Cortex of kidney (tissue), 1 donor: ENCODE measurements at places on chromosomes 3 and 15.

DNA sequence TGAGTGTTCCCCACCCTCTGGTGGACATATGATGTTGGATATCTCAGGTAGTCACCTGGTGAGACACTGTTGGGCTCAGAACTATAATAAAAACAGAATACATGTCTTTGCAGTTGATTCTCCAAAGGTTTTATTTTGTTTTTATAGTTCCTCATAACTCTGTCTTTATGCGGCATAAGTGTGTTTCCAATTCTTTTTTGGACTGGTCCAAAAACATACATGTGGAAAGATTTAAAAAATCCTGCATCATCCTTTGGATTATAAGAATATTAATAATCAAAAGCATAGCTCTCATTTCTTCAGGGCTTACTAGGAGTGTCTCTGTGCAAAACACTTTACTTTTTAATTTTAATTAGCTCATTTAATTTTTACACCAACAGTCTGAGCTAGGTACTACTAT, 71.0 kb upstream of the ANKRD34C start:
- DNase-seq, result no peak

- no peak for DNase-seq
Measured at GRCh38 chr3:48278884-48279559, 38.1 kb downstream of the ZNF589 start.

- DNase-seq, result no peak
Measured at GRCh38 chr15:84813931-84814330, 3.2 kb upstream of the ALPK3 start.

GRCh38 chr3:50850639-50851511, 176.1 kb downstream of the DOCK3 start:
- DNase-seq, result no peak

GRCh38 chr3:89889386-89889785, 782.0 kb downstream of the EPHA3 start:
- DNase-seq, result no peak

DNA sequence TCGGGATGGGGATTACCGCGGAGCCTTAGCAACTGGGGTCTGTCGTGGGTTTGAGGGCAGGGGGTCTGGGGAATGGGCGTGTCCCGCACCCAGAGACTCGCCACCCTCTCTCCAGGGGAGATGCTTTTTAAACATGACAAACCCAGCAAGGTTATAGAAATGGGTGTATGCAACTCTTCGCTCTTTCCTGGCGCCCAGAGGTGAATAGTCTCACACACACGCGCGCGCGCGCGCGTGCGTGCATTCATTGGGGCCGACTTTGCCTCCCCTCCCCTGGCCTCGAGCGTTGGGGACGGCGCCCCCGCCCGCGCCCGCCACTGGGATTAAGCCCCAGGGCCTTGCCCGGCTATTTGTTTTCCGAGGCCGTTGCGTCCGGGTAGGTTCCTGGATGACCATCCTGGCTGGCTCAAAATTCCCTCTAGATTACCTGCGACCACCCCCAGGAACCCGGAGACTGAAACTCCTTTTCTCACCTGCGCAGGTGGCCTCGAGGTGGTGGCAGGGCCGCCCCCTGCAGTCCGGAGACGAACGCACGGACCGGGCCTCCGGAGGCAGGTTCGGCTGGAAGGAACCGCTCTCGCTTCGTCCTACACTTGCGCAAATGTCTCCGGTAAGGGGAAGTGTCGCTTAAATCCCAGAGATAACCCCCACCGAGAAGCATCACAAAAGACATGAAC, 777 bp downstream of the GPR160 start:
- no peak for DNase-seq

GRCh38 chr3:13115991-13116390, 42.8 kb upstream of the IQSEC1 start:
- no peak for DNase-seq

DNA sequence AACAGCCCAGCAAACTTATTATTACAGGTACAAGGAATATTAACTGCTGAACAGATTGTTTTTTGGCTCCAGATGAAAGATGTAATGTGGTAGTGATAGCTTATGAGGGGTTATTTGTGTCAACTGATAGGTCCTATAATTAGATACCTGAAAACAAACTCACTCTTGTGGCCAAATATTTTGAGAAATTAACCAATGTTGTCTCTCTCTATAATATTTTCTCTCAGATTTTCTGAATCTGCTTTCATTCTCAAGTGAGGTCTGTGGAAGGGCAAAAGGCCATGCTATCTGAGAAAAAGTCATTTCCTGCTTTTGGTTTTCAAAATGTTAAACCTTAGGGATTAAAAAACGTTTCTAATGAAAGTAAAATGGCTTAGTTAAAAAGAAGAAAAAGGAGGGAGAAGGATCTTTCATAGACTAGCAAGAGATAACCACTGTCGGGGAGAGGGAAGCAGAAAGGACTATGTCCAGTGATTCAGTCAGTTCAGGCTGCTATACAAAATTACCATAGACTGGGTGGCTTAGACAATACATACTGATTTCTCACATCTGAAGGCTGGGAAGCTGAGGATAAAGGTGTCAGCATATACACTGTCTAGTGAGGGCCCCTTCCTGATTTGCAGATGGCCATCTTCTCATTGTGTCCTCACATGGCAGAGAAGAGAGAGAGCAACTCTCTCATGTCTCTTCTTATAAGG, 277.5 kb upstream of the P2RY1 start:
- no peak for DNase-seq

GRCh38 chr15:33675246-33675645, 293.1 kb upstream of the CHRM5 start:
- DNase-seq, result no peak

DNA sequence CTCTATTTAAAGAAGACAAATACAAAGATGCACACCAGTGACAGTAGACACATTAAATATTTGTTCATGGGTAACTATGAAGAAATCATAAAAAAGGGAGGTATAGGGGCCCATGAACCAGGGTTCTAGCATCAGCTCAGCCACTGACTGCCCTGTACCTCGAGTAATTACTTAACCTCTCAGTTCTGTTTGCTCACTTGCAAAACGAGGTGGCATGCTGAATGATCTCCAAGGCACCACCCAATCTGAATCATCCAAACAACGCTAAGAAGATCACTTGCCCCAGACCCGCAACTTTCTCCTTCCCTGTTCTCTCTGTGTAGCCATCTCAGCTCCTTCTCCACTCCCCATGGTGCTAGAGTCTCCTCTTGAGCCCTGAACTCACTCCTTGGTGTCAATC, 374.7 kb downstream of the VPS13C start:
- DNase-seq, result no peak

DNA sequence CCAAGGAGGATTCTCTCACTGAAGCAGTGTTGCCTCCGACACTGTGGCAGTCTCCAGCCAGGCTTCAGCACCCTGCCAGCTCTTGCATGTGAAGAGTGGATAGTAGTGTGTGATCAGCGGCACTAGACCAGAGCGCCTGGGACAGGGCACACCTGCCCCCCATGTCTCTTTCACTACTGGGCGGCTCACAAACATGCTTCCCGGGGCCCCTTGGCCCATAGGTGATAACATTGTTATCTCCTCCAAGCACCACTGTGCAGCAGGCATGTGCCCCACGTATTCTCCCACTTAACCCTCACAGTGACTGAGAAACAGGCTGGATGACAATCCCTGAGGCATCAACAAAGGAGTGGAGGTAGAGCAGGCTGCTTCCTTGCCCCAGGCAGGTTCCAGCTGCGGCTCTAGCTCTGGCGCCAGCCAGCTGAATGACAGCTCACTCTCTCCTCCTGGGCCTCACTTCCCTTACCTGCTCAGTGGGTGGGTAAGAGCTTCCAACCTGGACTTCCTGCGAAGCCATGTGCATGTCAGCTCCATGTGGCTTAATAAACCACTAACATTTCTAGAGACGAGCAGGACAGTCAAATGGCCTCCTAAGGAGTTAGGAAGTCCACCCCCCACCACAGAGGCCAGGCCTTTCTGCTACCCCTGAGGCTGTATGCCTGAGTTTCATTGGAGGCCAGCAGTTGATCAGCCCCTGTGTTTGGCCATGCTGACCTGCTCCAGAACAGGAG, 37.8 kb downstream of the KLF13 start:
- DNase-seq, result no peak

DNA sequence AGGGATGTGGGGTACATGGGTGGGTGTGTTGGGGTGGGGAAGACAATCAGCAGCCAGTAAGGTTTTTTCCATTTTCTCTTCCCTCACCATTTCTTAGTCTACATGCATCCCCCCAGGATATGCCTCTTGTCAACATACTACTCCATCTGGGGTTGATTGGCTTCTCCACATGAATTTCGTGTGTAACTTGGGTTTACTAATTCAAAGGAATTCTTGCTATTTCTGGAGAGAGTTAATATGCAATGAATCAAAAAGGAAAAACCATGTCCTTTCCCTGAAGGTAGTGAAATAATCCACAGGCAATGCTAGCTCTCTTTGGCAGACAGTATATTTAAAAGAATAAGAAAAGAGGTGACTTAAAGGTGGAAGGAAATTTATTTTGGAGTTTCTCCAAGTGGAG, 198.4 kb downstream of the EBLN2 start:
- no peak for DNase-seq

- DNase-seq, result no peak
Measured at GRCh38 chr15:38781196-38781595, 216.6 kb upstream of the RASGRP1 start.

GRCh38 chr3:186538779-186539178, 5.4 kb downstream of the CRYGS start:
- DNase-seq, result no peak

GRCh38 chr15:26087881-26088280, 224.8 kb upstream of the ATP10A start:
- DNase-seq, result no peak

GRCh38 chr3:69032142-69032541, 18.7 kb upstream of the EOGT start:
- no peak for DNase-seq

GRCh38 chr3:161100994-161101393, 4.2 kb downstream of the B3GALNT1 start:
- no peak for DNase-seq

DNA sequence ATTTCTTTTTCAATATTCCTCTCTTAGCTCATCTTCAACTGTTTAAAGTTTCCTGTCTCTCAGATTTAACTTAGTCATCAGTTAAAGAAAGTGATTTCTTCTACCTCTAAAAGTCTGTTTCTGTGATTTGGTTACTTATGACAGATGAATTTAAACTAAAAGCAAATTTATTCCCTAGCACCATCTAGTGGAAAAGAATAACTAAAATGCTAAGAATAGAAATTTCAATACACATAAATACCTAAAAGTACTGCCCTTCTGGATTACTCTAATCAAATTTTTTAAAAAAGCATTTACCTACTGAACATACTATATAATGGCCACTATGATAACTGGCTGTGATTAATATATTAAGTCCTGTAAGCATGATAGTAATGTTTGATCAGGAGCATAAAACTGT, 14.0 kb upstream of the ZCWPW2 start:
- no peak for DNase-seq

GRCh38 chr3:188365988-188366698, 212.2 kb downstream of the LPP start:
- no peak for DNase-seq

DNA sequence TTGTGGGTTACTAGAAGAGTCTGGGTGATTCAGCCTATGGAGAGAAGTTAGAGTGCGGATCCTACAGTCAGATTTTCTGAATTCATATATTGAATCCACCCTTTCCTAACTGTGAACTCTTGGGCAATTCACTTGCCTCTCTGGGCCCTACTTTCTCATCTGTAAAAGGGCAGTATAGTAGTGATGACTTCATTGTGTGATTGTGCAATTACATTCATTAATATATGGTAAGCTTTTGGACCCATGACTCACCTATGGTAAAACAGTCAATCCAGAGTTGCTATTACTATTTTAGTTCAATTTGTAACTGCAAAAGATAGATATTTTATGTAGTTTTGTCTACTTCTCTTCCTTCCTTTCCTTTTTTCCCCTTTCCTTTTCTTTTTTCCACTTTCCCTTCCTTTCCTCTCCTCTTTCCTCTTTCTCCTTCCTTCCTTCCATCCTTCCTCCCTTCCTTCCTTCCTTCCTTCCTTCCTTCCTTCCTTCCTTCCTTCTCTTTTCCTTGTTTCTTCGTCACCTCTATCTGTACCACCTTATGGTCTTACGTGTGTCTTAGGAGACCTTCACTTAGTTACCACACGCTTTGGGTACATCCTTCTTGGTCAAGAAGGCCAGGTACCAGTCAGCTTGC, 37.0 kb downstream of the GMNC start:
- no peak for DNase-seq

- no peak for DNase-seq
Measured at GRCh38 chr3:145798007-145798406, 363.0 kb downstream of the PLOD2 start.

DNA sequence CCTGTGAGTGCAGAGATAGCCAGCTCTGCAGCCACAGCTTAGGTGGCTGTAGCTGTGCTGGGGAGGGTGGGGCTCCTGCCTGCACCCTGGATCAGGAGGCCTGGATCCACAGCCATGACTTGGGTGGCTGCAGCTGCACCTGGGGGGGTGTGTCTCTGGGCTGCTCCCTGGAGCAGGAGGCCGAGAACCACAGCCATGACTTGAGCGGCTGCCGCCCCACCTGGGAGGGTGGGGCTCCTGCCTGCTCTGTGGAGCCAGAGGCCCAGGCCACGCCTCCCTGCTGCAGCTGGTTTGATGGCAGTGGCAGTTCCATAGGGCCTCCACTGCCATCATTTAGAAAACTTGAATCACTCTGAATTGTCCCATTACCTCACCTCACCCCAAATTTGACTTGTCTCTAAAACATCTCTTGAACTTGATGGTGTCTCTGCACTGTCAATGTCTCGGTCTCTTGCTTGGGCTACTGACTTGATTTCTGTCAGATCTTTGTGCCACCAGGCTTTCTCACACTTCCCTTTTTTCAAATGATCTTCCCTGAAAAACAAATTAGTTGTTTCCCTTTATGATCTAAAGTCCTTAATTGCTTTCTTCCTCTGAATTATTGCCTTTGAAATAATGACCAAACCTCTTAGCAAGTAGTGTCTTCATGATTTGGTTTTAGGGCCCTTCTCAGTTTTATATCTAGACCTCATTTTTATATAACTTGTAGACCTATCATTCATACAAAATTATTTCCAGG, 313.2 kb upstream of the MME start:
- no peak for DNase-seq

GRCh38 chr3:131846296-131846924, 188.4 kb downstream of the CPNE4 start:
- no peak for DNase-seq

DNA sequence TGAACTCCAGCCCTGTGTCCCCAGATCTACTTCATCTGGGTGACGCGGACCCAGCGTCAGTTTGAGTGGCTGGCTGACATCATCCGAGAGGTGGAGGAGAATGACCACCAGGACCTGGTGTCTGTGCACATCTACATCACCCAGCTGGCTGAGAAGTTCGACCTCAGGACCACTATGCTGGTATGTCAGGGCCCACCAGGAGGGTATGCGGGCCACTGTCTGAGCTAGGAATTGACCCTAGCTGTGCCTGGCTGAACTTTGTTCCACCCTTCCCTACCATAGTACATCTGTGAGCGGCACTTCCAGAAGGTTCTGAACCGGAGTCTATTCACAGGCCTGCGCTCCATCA, 24.3 kb downstream of the SHF start:
- DNase-seq, result no peak
